IPS DF 19.7 (cell line): ENCODE measurements at places on chromosomes 2 and 18.

DNA sequence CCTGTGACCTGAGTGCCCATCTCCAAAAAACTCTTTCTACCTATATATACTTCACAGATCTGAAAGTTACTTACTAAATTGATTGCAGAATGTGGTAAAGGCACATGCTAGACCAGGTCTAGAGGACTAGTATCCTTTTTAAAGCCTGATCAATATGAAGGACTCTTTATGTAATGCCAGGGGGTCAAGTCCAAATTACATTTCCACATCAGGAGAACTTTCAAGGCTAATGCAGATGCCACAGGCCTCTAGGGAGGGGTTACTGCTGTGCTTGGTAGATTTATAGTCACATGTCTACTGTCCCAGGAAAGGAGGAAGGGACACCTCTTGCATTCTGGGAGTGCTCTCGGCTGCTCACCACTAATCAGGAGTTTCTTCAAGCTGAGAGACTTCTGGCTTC lies 118.4 kb upstream of the NOSTRIN start:
- DNase-seq, result no peak

GRCh38 chr18:67618061-67618460 lies 101.5 kb upstream of the DSEL start:
- DNase-seq, result no peak

DNA sequence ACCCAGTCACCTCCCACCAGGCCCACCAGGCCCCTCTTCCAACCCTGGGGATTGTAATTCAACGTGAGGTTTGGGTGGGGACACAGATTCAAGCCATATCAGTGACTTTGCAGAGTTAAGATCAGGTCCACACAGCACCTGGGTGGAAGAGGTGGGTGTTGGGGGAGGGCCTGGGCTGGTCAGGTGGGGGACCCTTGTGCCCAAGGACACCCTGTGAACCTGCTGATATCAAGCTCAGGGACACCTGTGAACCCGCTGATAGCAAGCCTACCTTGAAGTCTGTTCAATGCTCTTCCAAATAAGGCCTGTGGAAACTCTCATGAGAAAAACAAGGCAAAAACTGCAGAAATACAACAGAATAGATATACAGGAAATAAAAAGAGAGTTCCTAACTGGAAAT lies 19.9 kb upstream of the TPO start:
- DNase-seq, result no peak

DNA sequence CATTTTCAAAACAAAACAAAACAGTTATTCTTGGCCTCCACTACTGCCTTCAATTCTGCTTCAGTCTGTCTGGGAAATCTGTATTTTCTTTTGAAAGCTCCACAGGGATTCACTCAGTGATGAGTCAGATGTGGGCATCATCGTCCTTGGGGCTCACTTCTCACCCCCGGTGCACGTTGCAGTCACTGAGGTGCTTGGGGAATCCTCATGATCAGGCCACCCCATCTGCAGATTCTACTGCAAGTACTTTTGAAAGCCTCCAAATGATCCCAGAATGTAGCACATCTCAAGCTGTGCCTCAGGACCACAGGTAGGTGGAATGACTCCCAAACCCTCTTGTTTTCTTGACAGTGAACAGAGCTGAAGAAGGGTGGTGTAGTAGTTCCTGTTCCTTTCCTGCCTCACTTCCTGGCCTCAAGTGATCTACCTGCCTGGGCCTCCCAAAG lies 34.3 kb downstream of the LPIN2 start:
- DNase-seq, result no peak

DNA sequence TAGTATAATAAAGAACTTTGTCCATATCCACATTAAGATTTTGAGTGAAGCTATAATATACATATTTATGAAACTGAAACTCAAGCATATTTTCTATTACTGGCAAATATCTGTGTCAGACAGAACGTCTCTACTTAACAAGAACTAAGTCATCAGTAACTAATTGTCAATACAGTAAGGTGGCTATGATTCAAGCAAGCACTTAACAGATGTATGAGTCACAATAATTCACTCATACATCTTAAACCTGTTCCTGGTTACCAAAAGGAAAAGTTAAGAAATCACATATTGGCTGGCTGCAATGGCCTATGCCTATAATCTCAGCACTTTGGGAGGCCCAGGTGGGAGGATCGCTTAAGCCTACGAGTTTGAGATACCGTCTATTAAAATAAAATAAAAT lies 96.0 kb downstream of the SOS1 start:
- DNase-seq, result no peak

- DNase-seq, result no peak
Observed at GRCh38 chr18:63897072-63897471, 9.6 kb downstream of the SERPINB2 start.

GRCh38 chr2:219199470-219200211 lies 6.9 kb upstream of the ZFAND2B start:
- no peak for DNase-seq

DNA sequence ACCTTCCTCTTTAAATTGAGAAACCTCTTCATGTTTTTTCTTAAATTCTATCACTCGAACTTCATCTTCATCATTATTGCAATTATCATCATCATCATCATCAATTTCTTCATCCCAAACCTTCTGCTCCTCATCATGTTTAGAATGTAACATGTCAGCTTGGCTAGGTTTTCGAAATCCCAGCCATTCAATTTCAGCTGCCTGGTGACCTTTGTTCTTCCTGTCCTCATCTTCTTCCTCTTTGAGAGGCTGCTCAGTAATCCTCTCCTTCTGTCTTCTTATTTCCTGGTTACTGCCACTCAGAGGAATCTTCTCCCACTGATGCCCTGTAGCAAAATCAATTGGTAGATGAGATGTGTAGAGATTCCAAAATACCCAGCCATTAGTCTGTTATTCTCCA lies 4.2 kb downstream of the ERMN start:
- DNase-seq, result no peak

GRCh38 chr2:12192762-12193161 lies 446.3 kb downstream of the LPIN1 start:
- DNase-seq, result no peak

DNA sequence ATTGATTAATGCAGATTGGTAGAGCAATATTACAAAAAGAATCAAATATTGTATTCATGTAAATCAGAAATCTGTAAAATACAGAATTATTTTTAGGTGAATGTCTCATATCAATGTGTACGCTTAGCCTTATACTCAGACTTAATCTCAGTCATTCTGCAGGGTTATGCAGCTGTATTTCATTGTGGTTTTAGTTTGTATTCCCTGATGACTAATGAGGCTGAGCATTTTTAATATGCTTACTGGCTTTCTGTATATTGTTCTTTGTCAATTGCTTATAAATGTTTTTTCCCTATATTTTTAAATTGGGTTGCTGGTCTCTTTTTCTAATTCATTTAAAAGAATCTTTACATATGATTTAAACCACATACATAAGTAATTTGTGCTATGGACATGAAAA lies 50.1 kb downstream of the CDH19 start:
- no peak for DNase-seq

DNA sequence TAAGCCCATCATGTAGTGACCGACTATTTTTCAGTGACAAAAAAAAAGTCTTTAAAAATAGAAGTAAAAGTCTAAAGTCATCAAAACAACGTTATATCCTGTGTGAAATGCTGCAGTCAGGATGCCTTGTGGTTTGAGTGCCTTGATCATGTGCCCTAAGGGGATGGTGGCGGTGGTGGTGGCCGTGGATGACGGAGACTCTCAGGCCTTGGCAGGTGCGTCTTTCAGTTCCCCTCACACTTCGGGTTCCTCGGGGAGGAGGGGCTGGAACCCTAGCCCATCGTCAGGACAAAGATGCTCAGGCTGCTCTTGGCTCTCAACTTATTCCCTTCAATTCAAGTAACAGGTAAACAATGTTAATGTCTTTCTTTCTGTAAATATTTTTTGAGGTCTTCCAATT lies at the start of gene CD28:
Gene CD28 (plus strand): TSS at position 237 of the 400 bp plus-strand sequence. CDS start 58 bp downstream, at position 295.
- no peak for DNase-seq

- DNase-seq, result no peak
Observed at GRCh38 chr2:54065411-54065810, 50.0 kb upstream of the ACYP2 start.

GRCh38 chr2:189406586-189407233 lies 34.6 kb upstream of the WDR75 start:
- no peak for DNase-seq

- DNase-seq, result no peak
Observed at GRCh38 chr2:181697126-181697525, 16.8 kb upstream of the NEUROD1 start.

DNA sequence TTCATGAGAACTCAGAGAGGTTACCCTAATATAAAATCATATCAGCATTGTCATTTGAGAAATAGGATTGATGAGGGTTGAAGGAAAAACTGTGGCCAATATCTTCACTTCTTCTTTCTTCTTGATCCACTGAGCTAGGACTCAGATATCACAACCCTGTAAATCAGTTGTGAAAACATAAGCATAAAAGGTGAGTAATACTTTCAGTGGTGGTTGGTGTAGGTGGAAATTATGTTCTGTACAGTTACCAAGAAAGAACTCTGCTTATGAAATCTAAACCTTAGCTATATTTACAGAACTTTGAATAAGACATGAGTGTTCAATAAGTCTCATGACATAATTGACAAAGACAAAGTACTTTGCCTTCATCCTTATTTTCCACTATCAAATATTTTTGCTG lies 56.3 kb downstream of the PAX3 start:
- DNase-seq, result no peak
